ENCODE measurements at places on chromosomes 13 and 19.
A peak's percentile ranks its signal among the peaks of the same experiment; 100 is the strongest.

DNA sequence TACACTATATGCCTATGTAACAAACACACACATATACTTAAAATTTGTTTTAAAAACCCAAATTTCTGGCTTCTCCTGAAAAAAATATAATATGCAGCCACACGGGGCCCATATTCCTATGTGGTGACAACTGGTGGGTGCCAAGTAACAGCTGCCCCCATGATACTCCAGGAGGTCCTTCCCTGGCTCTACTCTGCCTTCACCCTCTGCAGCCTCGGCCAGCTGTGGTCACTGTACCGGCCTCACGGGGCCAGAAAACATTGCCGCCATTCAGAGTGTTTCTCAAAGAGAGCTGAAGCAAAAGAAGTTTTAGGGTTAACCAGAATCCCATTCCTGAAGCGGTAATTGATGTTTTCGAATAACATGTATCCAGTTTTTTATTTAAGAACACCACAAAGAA is 32.6 kb upstream of the POP4 start:
- no peak for DNase-seq

DNA sequence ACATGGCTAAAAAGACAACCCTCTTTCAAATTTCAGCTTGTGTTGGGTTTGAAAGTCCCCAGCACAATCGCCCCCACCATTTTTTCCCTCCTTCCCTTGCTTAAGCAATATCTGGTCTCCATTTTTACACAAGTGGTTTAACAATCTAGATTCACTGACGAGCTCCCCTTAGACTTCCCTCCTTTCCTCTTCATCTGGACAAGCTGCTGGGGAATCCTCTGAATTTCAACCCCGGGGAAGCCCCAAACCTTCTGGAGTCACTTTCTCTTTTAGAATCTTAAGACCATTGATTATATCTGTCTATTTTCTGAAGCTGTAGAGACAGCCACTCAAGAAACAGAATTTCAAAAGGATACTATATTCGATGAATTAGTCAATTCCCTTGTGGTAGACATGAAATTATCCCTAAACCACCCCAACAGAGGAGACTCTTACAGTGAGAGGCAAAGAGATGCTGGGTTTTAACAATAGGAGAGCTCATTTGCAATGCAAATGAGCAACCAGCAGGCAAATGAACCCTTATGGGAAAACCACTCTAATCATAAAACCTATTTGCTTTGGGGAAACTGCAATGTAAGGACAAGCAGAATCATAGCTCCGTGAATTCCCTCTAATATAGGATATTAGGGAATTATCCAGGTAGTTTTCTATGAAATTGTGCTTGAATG is 78.9 kb downstream of the TEX26 start:
- DNase-seq = peak; percentile 59

- DNase-seq = peak; percentile 51
Observed at GRCh38 chr13:43127103-43127798, 103.9 kb downstream of the DNAJC15 start.

DNA sequence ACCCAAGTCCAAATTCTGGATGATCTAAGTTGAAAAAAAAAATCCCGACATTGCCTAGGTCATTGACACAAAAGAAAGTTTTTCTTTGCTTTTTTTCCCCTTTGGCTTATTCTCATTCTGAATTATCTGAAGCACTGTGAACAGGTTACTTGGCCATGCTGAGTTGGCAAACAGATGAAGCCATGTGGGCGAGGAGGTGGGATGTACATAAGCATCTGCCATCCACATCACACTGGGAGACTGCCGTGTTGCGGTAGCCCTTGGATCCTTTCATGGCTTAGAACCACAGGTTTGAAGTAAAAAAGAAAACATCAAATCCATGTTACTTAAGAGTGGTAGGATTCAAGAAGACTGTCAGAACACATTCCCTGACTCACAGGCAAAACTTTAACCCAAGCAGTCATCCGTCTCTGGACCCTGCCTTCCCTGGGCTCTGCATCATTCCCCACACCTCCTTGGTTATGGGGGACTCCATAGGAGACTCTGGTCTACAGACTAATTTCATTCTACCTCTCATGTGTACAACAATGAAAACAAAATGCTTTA is 242.5 kb upstream of the SERP2 start:
- DNase-seq = no peak

DNA sequence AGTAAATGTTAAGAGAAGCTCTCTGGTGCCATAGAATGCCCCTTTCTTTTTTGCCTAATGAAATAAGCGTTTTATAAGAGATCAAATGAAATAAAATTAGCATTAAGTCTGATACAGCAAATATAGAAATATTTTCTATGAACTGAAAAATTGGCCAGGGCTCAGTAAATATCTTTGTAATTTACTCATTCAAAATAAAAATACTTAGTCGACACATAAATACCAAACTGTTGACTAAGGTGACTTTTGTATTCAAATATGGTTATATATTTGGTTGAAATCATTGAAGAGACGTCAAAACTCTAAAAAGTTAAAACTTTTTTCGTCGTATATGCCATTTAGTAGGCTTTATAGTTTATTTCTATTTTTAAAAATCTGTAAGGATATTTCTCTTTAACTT is 25.6 kb downstream of the IPO5 start:
- DNase-seq = no peak

GRCh38 chr19:6674868-6675305 is 4.9 kb upstream of the TNFSF14 start:
- peak; percentile 62 for DNase-seq
